Cortex of kidney (tissue), 1 donor: ENCODE measurements at places on chromosomes 4 and X.

- DNase-seq: no peak
Measured at GRCh38 chrX:32937043-32937442, 274.3 kb downstream of the DMD start.

- DNase-seq: no peak
Measured at GRCh38 chr4:21469438-21470300, 478.9 kb downstream of the KCNIP4 start.

DNA sequence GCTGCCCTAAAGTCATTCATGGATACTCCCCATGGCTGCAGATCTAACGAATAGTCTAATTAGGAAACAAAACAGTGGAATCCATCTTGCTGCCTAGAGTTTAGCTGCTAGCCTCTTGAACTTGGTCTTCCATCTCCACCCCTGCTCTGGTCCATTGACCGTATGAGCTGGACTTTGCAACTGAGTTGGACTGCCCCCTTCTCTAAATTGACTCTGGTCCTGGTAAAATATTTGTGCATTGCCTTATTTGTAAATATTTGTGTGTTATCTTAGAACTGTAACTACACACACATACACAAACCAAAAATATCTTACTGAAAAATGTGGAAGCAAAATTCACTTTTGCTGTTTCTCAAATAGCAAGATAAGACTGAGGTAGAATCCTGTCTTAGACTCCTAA lies 181.3 kb downstream of the NWD2 start:
- DNase-seq: no peak

GRCh38 chr4:60134099-60134498 lies 1066.0 kb upstream of the ADGRL3 start:
- no peak for DNase-seq
